ENCODE measurements at places on chromosomes 1 and 21.

DNA sequence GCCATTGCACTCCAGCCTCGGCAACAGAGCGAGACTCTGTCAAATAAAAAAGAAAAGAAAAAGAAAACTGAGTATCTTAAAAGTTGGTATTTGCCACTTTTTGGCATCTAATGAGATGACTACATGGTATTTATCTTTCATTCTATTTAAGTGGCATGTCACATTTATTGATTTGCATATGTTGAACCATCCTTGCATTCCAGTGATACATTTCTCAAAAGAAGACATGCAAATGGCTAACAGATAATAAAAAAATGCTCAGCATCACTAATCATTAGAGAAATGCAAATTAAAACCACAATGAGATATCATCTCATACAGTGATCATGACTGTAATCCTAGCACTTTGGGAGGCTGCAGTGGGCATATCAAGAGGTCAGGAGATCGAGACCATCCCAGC lies 28.1 kb downstream of the SFPQ start:
- DNase-seq = no peak

GRCh38 chr1:82491301-82492048 lies 690.7 kb downstream of the ADGRL2 start:
- no peak for DNase-seq

DNA sequence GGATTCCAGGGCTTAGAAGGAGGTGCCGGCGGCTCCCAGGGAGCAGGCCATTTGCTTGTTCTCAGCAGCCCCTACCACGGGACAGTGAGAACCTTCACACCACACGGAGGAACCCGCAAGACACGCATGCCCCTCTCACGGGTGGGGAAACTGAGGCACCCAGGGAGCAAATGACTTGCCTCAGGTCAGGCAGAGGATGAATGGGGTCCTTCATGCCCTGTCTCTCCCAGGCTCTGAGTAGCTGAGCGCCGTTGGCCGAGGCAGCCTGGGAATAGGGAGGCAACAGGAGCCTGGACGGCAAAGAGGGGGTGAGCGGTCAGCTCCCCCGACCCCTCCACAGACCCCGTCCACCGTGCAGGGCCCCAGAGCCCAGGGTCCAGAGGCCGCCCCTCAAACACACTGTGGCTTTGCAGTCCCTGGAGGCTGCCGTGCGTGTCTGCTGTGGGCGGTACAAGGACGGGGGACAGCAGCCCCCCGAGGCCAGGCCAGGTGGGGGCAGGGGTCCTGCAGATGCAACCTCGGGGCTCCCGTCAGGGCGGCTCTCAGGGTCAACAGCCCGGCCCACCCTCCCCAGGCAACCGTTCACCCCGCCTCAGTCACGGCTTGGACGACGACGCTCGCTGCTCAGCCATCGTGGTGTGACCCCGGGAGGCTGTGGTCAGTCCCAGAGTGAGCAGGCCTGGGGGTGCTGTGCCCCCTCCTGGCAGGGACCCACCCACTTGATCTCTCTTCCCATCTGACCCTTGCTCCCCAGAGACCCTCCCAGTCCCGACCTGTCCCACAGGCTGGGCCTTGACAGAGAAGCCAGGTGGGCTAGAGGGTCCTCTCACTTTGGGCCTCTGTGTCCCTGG lies 15.8 kb upstream of the COL6A2 start:
- no peak for DNase-seq

DNA sequence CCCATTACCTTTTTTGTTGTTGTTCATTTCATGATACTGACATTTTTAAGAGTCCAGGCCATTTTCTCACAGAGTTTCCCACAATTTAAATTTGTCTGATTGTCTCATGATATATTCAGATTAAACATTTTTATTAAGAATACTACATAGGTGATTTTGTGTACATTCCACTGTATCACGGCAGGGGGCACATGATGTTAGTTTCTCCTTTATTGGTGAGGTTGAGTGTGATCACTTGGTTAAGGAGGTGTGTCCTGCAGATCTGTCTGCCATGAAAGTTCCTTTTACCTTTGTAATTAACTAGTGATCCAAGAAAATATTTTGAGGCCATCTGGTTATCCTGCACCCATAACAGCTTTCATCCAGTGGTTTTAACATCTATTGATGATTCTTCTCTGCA lies 11.8 kb downstream of the RTCA start:
- no peak for DNase-seq

GRCh38 chr21:41966872-41967621 lies 13.2 kb upstream of the C2CD2 start:
- no peak for DNase-seq

GRCh38 chr1:4322881-4323280 lies 331.5 kb upstream of the AJAP1 start:
- no peak for DNase-seq

DNA sequence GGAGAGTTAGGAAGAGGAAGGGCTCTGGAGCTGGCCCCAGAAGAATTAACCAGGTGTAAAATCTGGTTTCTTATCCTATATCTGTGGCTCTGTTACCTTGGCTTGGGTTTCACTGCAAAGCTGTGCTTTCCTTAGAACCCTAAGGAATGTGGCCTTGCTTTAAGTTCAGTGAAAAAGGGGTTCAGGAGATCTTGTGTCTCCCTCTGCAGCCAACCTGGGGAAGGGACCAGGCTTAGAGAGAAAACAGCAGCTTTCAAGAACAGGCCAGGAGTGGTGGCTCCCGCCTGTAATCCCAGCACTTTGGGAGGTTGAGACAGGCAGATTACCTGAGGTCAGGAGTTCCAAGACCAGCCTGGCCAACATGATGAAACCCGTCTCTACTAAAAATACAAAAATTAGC lies 16.1 kb upstream of the MYCL start:
- no peak for DNase-seq

DNA sequence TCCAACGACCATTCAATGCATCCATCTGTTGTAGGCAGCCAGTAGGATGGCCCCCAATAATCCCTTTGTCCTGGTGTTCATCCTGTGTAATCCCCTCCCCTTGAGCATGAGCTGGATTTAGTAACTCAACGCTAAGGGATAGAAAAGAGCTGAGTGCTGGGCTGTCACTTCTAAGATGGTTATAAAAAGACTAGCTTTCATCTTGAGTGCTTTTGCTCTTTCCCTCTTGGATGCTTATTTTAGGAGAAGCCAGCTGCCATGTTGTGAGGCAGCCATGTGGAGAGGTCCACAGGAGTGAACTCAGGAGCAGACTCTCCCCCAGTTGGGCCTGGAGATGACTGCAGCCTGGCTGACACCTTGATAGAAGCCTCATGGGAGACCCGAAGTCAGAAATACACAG lies 401.5 kb downstream of the VAV3 start:
- no peak for DNase-seq

GRCh38 chr1:1969505-1969900 lies 34.1 kb downstream of the CFAP74 start:
- DNase-seq = no peak

- DNase-seq = no peak
Measured at GRCh38 chr1:84467298-84467697, 11.8 kb upstream of the RPF1 start.

- DNase-seq = no peak
Measured at GRCh38 chr1:175204330-175204729, 11.8 kb upstream of the KIAA0040 start.

DNA sequence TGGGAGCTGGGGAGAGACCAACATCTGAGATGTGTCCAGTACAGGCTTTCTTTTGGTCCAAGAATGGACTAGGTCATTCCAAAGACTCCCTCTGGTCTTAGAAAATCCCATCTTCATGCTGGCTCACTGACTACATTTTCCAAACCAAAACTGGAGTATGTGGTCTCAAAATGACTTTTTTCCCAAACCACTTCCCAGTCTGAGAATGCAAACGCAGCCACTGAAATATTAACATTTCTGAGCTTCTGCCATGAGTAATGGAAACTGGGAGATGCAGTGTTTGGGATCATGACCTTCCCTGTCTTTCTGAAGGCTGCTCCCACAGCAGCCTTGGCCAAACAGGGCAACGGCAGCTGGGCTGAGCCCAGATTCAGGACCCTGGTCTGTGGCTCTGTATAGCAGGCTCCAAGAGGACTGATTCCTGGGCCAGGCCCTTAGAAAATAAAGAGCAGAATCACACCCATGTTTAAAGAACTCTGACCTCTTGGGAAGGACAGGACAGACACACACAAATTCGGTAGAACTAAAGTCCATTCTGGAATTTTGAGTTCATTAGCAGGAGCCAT lies 62.1 kb upstream of the CNTN2 start:
- DNase-seq = no peak

DNA sequence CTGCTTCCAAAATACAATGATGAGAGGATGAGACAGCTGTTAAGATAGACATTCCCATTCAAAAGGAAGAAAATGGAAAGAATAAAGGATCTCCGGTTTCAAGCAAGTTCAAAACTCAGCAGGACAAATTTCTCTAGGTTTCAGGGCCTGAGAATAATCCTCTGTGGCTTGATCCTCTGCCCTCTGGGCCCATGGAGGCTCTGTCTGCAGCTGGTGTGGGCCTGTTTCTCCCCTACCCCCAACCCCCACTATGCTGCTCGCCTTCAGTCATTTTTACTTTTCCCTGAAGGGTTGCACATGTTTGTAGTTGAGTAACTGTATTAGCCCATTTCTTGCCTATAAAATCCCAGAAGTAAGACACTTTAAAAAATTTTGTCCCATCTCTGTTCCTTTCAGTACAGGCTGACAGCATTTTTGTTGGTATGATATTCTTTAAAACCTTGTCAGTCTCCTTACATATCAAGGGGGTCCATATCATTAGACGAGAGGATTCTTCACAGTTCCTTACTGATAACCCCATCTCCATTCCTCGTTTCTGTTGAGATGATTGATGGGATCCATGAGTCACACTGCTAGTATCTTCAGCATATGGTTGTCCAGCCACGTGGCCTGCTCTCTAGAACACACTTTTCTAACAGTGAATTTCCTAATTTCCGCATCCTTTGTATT lies 10.5 kb downstream of the ZMYM4 start:
- no peak for DNase-seq

DNA sequence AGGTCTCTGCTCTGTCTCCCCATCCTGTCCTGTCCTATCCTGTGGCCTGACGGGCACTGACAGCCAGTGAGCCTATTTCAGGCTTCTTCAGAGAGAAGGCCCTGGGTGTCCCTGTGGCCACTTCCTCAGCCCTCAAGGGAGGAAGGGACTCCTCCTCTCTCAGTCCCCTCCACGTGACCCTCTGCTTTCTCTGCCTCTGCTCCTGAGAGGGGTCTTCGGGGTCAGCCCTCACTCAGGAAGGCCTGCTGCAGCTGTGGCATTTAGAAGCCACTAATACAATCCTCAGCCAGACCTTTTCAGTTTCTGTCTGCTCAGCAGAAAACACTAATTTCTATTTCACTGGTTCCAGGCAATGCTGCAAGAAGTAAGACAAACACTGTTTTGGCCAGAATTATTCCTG lies 43.6 kb upstream of the ETV3 start:
- no peak for DNase-seq

DNA sequence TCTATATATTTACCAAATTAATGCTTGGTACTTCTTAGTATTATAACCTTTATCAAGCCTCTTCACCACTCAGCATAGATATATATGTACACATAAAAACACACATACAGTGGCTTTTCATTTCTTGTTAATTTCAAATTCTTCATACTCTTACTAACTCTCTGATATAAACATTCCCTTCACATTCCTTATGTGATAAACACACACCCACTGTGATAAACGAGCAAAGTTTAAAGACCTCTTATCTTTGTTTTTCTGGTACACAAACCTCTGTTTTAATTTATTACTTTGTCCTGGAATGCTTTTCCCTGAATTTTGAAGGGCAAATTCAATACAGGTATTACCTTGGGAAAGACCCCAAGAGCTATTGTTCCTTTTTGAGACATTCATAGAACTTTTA lies 379.1 kb upstream of the TMPRSS15 start:
- DNase-seq = no peak

DNA sequence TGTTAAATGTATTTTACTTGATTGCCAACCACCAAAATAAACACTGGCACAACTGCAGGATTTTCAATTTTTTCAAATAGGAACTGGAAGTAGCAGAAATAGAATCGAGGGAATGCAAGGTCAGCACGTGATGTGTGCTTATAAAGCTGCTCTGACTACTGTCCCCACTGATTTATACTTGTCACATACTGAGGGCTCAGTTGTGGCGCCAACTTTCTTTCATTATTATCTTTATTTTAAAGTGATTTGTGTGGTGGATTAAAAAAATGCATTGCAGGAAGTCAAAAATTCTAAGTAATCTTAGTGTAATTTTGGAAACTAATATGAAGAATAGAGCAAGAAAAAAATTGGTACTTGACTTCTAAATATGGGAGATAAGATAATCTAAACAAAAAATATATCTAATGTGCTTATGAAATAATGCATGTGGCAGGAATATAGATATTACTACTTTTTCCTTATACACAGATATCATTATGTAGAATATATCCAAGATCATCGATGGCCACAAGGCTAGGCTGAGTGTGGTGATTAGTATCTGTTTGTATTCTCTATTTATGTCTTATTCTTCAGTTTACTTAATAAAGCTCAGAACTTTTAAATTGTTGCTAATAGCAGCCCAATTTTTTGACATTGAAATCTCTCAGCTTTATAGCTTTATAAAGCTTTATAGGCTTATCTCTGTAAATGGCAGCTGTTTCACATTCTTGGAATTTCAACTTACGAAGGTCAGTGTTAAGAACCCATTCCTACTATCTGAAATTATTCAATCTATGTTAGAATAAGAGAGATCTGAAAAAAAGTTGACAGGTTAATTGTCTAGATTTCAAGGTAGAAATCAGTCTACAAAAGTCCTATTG lies 404.5 kb upstream of the ADAMTS5 start:
- DNase-seq = no peak

GRCh38 chr1:40801742-40802077 lies 18.1 kb downstream of the KCNQ4 start:
- DNase-seq = no peak

GRCh38 chr1:205977402-205978014 lies 25.7 kb downstream of the RAB7B start:
- DNase-seq = peak; percentile 66

- DNase-seq = no peak
Measured at GRCh38 chr1:222225316-222225691, 322.6 kb downstream of the HHIPL2 start.

DNA sequence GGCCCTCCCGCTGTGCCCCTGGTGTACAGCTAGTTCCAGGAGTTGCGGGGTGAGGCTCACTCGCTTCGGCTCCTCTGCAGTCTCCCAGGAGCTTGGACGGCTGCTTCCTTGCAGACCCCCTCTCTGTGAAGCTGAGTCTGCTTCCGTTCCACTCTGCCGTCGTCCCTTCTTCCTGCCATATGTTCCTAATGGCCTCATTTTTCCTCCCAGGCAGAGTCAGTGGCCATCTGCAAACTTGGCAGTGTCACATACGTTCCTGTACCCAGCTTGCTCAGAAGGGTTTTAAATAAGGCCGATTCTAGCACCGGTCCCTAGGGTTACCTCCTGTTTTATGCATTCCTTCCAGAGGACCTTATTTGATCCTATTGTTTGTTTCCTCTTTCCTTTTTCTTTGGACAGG lies 21.3 kb downstream of the ACTL8 start:
- no peak for DNase-seq

GRCh38 chr1:116256286-116256649 lies 116.8 kb upstream of the ATP1A1 start:
- DNase-seq = no peak

- peak; percentile 44 for DNase-seq
Measured at GRCh38 chr1:215637041-215637573, 70.0 kb downstream of the KCTD3 start.

- no peak for DNase-seq
Measured at GRCh38 chr1:44988531-44989156, 2.2 kb upstream of the EIF2B3 start.
